Suppressor macrophage (primary cell): ENCODE measurements at places on chromosomes 5 and 9.
A peak's percentile ranks its signal among the peaks of the same experiment; 100 is the strongest.

GRCh38 chr5:5011151-5011550, 129.0 kb upstream of the ADAMTS16 start:
- no peak for DNase-seq

- DNase-seq: no peak
Observed at GRCh38 chr5:157197086-157197485, 16.4 kb downstream of the ITK start.

GRCh38 chr9:26371236-26371635, 521.4 kb downstream of the CAAP1 start:
- no peak for DNase-seq

GRCh38 chr5:16983972-16984371, 47.9 kb upstream of the MYO10 start:
- DNase-seq: no peak

DNA sequence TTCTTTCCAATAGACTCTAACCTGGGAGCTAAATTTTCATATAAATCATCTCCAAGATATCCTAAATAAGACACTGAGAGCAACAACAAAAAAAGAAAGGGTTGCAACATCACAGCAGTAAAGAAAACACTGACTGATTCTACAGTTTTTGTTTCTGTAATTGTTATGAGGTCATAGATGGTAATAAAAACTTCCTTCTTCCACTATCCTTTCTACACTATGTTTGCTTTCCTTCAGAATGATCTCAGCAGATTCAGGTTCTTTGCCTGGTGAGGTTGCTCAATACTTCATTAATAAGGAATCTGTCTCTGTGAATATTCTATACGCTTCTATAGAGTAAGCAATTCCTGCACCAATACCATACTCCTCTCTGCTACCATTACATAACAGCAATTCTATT, 835.6 kb upstream of the GRAMD2B start:
- DNase-seq: no peak

GRCh38 chr9:20898885-20899554, 132.4 kb downstream of the HACD4 start:
- no peak for DNase-seq

GRCh38 chr5:124752854-124753720, 6.6 kb upstream of the ZNF608 start:
- DNase-seq: no peak

DNA sequence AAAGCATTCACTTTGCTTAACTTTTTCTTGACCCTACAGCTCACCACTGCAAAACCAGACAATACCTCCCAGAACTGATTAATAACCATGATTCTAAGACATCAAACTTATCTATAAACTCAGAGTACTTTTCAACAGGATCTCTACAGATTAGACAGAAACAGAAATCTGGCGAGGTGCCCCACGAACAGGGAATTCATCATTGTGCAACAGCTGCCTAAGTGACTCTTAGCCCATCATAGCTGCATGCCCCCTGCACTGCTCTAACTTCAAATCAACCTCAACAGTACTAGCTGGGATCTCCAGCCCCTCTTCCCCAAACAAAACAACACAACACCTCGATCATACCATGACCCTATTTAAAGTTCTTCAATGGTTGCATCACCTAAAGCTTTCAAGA, 16.1 kb upstream of the COL23A1 start:
- no peak for DNase-seq

DNA sequence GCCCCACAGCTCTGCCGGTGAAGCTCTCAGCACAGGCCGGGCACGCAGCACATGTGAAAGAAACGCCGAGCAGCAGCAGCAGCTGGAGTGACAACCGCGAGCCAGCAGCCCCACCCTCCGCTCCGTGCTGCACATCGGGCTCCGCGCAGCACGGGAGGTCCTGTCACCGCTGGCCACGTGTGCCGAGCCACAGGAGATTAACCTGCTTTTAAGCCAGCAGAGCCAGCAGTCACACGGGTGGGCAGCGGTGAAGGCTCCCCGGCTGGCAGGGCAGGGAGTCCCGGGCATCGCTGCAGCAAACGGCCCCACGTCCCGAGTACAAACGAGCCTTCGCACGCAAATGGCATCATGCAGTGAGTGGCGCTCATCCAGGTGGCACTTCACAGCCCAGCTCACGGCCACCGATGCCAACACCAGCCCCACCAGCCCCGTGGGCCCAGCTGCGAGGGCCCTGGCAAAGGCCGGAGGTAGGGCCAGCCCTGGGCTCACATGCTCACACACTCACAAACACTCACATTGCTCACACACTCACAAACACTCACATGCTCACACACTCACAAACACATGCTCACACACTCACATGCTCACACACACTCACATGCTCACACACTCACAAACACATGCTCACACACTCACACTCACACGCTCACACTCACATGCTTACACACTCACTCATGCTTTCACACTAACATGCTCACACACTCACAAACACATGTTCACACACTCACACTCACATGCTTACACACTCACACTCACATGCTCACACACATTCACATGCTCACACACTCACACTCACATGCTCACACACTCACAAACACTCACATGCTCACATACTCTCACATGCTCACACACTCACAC, 11.1 kb downstream of the CCDC187 start:
- no peak for DNase-seq

- DNase-seq: no peak
Observed at GRCh38 chr5:167557359-167557758, 734.1 kb upstream of the WWC1 start.

DNA sequence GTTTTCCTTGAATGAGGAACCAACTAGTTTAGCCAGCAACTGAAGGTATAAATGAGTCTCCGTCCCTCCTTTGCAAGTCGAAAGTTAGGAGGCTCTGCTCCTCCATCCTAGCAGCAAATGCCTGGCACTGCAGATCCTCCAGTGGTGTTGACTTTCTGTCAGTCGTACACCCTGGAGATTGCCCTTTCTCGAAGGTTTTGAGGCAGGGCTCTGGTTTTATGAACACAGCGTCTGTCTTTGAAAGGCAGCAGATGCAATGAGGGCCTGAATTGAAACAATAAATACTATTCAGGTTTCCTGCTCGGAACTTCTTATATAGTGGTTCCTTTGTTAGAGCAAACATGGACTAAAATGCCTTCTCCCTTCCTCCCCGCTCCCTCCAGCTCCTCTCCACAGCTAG, 284.0 kb downstream of the TMEM38B start:
- no peak for DNase-seq

- peak; percentile 70 for DNase-seq
Observed at GRCh38 chr9:69421908-69422801, 97.1 kb downstream of the ENTREP1 start.

GRCh38 chr9:133448487-133448972, 11.2 kb upstream of the CACFD1 start:
- DNase-seq: no peak

DNA sequence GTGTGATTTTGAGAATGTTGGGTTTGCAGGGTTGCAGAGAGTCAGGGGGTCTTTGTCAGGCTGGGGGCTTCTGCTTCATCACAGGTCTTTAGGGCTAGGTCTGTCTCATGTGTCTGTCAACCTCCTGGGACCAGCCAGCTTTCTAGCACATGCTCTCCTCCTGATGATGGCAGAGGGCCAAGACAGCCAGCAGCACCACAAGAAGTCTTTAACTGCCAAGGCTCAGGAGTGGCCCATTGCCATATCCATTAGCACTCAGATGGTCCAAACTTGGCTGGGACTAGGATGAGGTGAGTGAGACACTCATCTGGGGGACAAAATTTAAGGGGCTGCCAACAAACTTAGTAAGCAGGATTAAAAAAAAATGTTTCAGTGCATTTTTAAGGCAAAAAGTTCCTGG, 384.2 kb upstream of the CDH10 start:
- no peak for DNase-seq

- peak; percentile 36 for DNase-seq
Observed at GRCh38 chr5:131104169-131104808, 60.8 kb downstream of the HINT1 start.

- no peak for DNase-seq
Observed at GRCh38 chr9:108212184-108212583, 643.6 kb downstream of the ACTL7B start.

DNA sequence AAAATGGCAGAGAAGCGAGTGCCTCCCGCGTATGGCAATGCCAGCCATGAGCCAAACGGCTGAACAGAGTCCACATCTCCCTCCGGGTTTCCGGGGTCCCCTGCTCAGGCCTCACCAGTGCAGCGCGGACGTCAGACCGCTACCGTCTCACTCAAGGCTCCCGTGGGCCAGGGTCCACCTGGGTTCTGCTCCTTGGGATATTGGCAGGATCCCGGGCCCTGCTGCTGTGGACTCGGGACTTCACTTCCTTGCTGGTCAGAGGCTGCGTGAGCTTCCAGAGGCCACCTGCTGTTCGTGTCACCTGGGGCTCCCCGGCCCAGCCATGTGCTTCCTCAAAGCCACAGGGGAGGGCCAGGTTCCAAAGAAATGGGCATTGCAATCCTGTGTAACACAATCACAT, 38.4 kb upstream of the CLPTM1L start:
- no peak for DNase-seq

DNA sequence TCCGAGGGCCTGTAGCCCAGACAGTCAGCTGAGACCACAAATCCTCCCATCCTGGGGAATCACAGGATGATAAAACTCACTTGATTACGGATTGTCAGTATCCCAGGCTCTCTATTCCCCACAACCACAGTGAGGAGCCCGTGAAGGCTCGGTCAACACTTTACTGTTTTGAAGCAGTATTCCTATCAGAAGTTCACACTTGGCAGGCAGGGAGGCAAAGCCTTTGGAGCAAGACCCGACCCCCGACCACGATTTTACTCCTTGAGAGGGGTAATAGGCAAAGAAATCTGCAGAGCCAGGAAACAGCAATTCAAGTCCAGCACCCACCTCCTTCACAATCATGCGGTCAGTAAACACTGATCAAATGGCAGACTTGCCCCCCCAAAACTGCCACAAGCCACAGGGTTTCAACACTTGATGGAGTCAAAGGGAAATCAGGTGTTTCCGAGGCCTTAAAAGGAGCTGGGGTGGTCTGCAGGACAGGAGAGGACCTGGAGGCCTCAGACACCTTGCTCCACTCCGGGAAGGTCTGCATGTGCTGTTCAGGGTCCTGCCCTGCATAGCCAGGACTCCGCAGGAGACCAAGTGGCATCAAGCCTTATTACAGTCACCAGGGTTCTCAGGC, 25.2 kb downstream of the BICD2 start:
- no peak for DNase-seq

DNA sequence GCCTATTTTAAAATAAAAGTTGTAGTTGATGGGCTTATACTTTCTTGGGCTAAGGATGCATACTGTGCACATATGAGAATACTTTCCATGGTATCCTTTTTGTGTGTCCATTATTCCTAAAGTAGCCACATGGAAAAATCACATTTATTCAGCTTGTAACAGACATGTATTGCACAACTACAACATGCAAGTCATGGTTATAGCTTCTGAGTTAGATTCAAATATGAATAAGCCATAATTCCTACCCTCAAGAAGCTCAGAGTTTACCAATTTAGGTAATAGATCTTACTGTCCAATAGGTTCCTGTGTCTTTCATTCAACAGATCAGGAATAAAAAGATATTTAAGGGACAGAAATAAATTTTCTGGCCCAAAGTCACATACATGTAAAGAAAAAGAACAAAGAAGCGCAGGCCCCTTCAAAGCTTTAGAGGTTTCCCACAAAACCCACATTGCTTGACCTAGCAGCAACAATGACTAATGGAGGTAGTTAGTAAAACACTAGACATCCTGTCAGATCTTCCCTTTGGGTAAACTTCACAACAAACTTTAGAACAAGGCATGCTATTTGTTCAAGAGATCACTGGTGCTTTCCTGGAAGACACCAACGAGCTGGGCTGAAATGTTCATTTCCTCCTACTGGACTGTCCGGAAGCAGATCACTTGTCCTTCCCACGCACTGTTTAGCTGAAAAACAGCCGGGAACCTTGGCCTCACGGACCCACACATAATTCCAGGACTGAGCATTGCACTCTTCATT, 78.4 kb upstream of the ITGA1 start:
- DNase-seq: peak; percentile 17

GRCh38 chr5:91228188-91228587, 154.9 kb downstream of the ARRDC3 start:
- DNase-seq: no peak

DNA sequence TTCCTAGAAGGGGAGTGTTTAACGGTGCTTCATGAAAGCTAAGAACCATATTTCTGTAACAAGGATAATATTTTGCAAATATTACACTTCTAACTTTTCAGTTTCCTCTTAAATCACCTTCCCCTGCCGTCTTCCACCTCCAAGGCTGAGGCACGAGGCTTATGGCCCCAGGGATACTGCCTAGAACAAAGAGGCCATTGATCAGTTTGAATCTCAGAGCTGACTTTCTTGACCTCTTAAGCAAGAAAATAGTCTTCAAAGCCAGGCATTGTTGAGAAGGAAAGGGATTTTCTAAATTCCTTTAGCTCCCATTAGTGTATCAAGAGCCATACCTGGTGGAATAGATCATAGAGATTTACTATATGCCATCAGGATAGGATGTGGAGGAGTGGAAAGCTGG, 566.2 kb downstream of the BNC2 start:
- DNase-seq: no peak

DNA sequence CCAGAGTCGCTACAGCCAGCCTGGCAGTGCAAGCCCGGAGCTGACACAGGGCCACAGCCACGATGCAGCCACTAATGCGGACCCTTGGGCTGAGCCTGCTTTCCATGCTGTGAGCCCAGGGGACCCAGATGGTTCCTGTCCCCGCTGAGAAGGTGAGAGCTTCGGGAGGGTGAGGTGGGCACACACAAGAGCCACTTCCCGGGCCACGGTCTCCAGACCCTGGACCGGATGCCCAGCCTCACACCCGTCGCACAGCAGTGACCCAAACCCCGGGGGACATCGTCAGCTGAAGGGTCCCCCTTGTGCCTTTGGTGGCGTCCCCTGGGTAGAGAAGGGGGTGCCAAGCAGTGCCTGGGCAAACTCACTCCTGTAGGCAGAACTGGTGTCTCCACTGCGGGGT, 13.4 kb downstream of the PAEP start:
- DNase-seq: no peak

DNA sequence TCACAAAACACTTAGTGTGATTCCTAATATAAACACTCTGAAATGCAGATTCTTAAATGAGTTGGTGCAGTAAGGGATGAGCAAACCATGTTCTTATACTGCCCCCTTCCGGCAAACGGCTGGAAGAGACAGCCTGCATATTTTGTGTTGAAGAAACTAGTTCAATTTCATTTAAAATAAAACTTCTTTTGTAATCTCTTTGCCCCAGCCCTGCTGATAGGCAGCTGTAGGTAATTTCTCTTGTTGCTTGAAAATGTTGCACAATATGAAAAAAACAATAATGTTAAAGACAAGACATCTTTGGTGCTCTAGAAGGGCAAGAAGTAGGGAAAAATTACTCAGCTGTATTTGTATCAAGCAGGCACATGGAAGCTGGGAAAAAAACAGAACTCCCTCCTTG, 89.7 kb upstream of the CCNG1 start:
- DNase-seq: peak; percentile 86

GRCh38 chr5:167244583-167244982, 1046.9 kb upstream of the WWC1 start:
- DNase-seq: no peak
